Stimulated activated CD8-positive, alpha-beta memory T cell treated with anti-CD3 and anti-CD28 coated beads, Interleukin-12 subunit alpha, Interleukin-12 subunit beta, amount 100 ng/mL, for 1 hour (primary cell): ENCODE measurements at places on chromosomes 2 and 18.

DNA sequence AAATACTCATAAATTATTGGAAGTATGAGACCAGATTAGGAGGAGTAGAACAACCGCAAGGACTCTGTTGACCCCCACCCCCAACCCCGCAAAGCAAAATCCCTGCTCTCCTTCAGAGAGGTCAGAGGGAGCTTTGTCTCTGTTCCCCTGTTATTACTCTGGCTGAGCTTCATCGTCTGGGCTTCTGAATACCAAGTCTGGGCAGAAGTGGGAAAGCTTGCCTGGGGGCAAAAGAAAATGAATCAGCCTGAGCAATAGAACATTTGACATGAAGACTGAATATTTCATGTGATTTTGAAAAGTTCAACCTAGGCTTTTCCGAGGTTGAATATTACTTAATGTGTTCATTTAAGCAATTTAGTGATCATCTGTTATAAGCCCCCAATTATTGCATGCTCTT, 114.6 kb upstream of the ARHGAP28 start:
- no peak for DNase-seq

DNA sequence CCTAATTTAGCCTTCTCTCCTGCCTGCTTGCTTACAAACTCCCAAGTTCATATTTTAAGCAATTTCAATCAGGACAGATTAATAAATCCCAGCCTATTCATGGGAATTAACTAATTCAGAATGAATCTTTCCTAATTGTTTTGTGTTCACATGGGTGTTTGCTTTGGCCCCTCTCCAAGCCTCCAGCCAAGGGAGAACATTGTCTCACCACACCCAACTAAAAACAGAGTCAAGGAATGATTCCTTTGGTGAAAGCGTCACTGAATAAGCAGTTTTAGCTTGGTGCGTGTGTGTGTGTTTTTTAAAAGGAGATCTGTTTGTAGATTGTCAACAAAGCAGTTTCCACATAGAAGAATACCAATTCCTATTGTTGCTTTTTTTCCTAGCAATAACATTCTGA, 43.0 kb upstream of the DSG1 start:
- no peak for DNase-seq

DNA sequence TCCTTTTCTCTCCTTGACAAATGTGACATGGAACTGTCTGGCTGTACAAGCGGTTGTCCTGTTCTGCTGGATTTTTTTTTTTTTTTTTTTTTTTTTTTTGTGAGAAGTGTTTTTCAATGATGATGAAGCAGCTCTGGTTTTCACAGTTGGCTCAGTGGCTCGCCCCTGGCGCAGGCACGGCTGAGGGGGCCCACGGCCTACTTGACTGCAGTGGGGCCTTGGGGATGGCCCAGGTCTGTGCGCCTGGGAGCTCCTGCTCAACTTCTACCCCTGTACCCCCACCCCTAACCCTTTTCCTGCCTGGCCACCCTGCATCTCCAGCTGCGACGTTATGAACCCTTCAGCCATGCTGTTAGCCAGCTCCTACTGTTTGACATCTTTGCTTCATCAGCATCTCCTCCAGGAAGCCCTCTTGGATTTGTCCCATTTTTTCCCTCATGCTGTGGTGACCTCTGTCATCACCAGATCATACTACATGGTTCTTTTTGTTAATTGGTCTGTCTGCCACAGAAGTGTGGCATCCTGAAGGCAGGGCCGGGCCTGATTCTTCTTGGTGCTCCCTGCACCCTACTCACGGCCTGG, 167.9 kb downstream of the INHBB start:
- DNase-seq, result no peak

DNA sequence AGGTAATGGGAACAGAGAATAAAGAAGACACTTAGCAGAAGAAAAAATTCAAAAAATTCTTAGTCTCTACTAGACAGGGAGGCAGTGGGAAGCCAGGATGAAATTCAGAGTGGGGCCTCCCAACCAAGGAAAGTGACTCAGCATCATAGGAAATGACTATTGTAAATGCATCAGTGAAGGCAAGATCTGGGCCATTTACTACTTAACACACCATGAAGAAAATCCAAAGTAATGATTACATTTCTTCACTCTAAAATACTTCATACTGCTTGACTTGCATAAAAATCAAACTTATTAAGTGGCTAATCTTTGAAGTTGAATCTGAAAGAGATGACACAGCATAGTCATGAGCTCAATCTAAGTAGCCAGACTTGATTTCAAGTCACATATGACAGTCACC, 405.8 kb upstream of the SLC39A10 start:
- no peak for DNase-seq

DNA sequence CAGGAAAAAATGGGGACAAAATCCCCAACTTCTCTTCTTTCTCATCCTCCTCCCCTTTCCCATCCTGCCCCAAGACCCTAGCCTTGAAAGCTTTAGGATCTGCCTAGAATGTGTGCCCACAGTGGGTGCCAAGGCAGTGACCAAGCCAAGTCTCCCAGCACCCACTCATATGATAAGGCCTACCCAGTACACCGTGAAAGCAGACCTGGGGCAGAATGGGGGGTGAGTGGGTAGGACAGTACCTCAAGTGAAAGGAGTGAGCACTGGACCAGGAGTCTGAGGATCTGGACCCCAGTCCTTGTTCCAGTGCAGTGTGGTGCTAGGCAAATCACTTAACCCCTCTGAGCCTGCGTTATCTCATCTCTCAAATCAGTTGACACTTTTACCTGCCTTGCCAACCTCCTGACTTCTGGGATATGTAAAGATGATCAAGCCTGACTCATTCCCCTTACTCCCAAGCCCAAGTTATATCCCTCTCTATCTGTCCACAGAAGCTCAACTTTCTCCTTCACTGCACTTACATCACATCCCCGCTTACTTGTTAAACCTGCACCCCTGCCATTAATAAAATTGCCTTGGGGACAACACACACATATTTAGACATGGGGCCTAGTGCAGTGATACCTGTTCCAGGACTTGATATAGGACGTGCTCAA, 109.7 kb downstream of the ATL2 start:
- no peak for DNase-seq

GRCh38 chr2:230680463-230681170, 32.0 kb upstream of the CAB39 start:
- DNase-seq, result no peak

DNA sequence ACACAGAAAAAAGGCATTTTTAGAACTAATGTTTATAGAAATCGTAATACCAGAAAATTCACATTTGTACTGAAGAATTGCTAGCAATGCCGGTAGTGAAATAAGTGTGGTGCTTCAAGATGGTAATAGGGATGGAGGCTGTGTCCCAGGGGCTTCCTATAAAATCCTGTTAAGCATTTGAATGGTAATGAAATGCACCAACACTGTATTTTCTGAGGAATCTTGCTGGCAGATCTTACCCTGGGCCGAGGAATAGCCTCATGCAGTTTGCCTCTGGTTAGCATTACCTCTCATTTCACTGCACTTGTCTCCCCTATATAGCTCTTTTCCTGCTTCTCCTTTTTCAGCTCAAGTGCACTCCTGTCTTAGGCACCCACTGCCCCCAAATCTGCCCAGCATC, 501.6 kb upstream of the NRP2 start:
- no peak for DNase-seq

- no peak for DNase-seq
Observed at GRCh38 chr2:186570604-186571003, 19.3 kb upstream of the ITGAV start.

DNA sequence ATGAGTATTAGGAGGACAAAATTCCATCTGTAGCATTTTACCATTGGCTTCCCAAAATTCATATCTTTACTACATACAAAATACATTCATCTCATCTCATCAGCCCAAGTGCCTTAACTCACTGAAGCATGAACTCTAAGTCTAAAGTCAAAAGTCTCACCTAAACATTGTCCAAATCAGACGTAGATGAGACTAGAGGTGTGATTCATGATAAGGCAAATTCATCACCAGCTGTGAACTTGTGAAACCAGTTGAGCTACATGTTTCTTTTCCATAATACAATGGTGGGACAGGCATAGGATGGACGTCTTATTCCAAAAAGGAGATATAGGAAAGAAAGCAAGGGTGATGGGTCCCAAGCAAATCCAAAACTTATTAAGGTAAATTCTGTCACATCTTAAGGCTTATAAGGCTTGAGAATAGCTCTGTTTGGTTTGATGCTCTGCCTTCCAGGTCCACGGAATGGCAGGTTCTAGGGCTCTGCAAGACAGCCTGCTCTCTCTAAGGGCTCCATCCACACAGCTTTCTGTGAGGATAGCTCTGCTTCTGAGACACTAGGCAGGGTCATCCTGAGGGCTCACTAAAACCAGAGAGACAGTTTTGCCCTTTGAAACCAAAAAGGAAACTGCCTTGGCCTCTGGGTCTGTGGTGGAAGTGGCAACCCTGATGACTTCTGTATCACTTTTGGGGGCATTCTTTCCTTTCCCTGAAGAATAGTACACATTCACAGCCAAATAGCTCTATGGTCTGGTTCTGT, 9.6 kb downstream of the IFIH1 start:
- DNase-seq, result no peak

DNA sequence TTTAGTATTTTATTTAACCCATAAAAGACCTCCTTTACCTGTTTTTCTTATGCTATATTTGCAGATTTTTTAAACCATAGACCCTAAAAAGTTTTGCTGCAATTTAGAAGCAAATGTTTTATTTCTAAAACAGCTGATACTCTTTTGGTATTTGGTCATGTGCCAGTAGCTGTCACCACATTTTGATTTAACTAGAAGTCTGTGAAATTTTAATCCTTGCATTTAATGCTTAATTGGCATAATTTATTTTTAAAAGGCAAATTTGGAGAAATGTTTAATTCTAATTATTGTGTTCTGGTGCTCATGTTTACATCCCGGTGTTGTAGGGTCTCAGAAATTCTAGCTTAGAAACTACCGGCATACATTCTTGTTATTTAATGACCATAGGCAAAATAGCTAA, 111.8 kb downstream of the TTC27 start:
- no peak for DNase-seq

- no peak for DNase-seq
Observed at GRCh38 chr2:32436150-32436549, 79.3 kb downstream of the BIRC6 start.

DNA sequence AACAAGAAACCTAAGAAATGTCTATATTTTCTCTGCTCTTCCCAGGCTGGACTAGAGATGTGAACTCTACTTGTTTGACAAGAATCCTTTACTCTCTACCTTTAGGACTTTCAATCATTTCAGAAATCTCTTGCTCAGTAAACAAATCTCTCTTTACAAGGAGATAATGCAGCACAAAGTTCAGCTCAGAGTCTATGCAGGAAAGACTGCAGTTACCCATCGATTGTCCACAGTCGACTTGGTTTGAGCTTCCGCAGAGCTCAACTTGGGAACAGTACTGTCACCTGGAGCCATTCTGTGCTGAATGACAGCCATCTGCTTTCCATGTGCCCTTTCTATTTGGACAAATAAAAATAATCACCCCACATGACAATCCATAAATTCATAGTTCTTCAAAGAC, 259.7 kb upstream of the STON1 start:
- no peak for DNase-seq

DNA sequence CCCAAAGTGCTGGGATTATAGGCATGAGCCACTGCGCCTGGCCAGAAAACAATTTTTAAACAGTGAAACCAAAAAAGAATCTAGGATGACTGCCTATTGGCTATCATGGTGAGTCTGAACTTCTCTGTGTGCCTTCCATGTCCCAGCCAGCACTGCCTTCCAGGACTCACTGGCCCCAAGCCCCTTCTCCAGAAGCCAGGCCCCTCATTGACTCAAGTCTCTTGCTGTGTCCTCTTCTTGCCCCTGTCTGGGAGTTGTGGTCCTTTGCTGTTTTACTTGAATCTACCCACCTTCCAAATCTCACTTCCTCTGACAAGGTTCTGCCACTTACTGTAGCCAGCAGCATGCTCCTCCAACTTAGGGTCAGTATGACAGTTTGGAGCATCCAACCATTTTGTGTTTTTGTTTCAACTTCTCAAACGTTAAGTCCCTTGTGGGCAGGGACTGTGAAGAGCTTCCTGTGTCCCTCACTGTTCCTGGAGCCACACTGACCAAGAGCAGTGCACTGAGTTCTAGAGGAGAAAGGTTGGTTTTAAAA, 41.7 kb downstream of the ST3GAL5 start:
- DNase-seq, result no peak

GRCh38 chr2:96393989-96394761, 58.6 kb downstream of the NCAPH start:
- no peak for DNase-seq

DNA sequence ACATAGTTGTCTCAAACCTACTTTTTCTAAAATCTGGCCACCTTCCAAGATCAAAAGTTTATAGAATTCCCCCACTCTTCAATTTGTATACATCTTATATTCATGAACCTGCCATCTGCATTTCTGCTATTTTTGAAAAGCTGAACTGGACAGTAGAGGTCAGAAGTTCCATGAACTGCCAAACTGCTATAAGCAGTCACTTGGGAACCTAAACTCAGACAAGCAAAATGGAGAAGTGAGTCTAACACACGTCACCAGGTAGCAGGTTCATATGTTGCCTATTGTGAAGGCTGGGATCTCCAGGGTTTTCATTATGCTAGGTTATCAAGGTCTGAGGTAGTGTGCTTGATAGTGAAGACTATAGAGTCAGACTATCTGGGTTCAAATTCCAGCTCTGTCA, 2.0 kb upstream of the MYO1B start:
- DNase-seq, result no peak

GRCh38 chr18:3452750-3453539, 3.0 kb downstream of the TGIF1 start:
- DNase-seq, result no peak

DNA sequence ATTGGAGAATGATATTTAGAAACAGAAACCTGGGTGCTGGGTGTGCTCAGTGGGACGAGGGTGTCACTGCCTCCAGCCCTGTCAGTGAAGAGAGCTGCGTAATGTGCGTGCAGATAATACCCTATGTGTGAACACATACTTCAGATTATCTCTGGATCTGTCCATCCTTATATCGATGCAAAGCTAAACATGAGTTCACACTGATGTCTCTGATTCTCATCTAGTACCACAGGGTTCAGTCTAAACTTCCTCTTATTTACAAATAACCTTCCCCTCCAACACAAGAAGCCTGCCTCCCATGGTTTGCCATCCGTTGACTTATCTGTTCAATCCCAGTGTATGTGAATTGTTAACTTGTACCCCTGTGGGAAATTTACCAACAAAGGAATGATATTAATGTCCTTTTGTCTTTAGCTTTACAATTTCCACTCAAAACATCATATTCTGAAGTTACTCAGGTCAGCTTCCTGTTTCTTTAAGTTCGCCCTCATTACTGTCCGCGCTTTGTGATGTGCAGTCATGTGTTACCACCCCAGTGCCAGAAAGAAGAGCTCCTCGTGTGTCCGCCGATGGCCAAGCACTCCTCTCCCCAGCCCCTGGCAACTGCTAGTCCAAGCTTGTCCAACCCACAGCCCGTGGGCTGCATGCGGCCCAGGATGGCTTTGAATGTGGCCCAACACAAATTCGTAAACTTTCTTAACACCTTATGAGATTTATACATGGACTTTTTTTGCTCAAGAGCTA, 108.2 kb downstream of the RTP5 start:
- DNase-seq, result no peak

DNA sequence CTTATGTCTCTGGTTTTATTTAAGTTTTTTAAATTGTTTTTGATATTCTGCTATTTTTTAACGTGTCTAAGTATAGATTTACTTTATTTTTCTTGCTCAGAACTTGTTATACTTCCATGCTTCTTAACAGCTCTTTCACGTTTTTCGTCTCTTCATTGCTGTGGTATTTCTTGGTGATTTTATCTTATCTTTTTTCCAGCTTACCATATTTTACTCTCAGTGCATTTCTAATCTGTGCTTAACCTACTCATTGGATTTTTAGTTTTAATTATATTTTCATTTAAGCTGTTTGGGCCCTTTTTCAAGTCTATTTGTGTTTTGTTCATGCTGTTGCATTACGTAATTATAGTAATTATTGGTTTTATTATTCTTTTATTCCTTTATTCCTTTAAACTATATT, 11.1 kb downstream of the SLC9A2 start:
- DNase-seq, result no peak

- DNase-seq, result no peak
Observed at GRCh38 chr2:160516547-160517365, 23.1 kb upstream of the RBMS1 start.
